ENCODE measurements at places on chromosomes 1 and 21.

DNA sequence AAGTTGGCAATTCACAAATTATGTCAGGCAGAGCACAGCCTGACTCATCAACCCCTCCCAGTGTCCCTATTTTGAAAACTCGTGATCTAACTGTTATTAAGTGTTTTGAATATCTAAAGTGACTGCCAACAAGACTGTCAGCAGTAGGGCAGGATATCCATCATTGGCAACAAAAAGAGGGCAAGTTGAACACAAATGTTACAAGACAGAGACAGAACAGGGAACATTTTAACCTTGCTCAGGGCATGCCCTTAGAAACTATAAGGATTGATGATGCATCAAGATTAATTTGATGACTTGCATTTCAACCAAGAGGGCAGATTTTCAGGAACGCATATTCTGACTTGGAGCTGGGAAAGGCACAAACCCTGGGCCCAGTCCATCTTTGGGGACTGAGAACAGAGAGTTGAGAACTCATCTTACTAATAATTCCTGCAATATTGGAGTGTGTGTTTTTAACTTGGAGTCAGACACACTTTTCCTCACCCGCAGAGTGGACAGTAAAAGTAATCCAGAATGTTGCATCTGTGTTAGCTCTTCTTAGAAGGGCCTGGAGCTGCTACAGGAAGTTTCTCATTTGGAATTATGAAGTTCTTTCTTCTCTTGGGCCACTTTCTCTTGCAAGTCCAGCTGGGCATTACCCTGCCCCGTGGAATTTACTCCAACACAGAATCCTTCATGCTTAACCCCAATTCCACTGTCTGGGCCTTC, 317.2 kb downstream of the LTN1 start:
- no peak for DNase-seq

GRCh38 chr1:85230305-85230977, 29.0 kb downstream of the C1orf52 start:
- no peak for DNase-seq

DNA sequence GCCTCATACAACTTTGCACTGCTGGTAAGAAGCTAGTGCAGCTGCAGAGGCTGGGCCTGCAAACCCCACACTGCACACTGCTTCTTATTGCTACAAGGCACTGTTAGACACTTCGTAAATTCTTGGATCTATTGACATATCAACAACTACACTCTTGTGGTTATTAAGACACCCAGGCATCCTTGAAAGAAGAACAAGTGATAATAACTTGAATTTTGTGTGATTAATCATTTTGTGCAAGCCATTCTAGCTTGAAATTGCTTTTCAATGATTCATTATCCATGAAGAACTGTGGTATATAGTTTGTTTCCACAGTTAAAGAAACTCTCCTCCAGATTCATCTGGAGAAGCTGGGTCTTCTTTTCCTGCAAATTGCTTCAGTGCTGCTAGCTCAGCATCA, 33.7 kb upstream of the IFI44L start:
- DNase-seq = no peak

DNA sequence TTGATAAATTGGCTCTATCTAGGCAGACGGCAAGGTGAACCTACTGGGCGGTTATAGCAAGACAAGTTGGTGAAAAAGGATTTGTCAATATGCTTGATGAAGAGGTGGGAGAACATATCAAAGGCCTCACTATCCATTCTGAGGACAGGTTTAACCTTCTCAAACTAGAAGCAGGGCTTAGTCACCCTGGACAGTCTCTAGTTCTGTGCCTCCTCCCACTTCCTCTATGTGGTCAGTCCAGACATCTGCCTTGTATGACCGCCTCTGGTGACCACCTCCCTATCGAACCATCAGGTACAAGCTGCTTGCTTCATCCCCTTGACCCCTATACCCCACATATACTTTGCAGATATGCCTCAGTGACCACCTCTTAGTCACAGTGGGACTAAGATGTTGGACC, 2.3 kb upstream of the SCYL3 start:
- DNase-seq = no peak

DNA sequence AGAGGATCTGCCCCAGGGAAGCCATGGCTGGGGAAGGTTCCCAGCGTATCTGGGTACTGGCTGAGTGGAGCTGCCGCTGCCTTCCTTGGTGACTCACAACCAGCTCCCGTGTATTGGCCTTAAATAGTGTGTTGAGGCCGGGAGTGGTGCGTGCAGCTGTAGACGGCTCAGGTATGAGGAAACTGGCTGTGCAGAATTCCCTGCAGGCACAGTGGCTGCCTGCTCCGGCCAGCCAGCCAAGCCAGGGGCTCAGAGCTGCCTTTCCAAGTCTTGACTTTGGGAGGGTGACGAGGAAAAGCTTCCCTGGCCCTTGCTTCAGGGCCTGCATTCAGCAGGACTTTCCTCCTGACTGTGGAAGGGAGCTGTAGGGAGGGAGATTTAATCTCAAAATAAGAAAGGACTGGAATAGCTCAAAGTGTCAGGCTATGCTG, at the start of gene VTCN1:
Gene VTCN1 (minus strand): TSS at position 97 of the 431 bp plus-strand sequence. CDS start 72 bp downstream, at position 25.
- DNase-seq = no peak

GRCh38 chr1:204928671-204929486, 58.2 kb downstream of the NFASC start:
- no peak for DNase-seq

GRCh38 chr1:41365772-41366454, 4.7 kb downstream of the FOXO6 start:
- peak; percentile 39 for DNase-seq

DNA sequence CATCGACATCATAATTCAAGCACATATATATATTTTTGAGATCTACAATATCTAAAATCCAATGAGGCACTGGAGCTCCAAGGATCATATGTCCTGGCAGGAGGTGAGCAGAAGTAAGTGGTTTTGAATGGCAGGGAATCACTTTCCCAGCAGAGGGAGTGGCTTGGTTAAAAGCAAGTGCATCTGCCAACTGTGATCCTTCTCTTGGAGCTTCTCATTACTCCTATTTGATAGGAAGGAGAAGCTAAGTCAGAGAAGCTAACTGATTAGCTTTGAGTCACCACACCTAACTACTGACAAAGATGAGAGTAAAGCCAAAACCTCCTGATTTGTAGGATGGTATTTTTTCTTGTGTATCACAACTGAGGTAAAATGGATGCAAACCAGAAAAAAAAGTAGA, 55.0 kb downstream of the ALG14 start:
- DNase-seq = no peak

DNA sequence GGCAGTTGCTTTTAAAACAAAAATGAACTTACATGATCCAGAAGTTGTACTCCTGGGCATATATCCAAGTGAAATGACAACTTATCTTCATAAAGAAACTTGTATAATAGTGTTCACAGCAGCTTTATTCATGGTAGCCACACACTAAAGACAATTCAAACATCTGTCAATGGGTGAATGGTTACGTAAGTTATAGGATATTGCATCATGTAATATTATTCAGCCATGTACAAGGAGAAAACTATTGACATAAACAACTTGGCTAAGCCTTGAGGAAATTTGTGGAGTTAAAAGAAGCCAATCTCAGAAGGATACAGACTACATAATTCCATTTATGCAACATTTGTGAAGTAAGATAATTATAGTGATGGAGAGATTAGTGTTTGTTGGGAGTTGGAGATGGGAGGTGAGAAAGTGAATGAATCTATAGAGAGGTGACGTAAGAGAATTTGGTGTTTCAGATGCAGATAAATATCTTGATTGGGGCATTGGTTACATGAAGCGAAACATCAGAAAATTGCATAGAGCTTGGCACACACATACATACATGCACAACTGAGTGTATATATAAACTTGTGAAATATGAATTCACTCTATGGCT, 49.9 kb upstream of the GRIK1 start:
- DNase-seq = no peak

GRCh38 chr1:83769594-83770318, 229.2 kb downstream of the TTLL7 start:
- no peak for DNase-seq

- no peak for DNase-seq
Observed at GRCh38 chr1:194084755-194085154, 898.3 kb upstream of the B3GALT2 start.

GRCh38 chr1:224502459-224503160, 68.0 kb upstream of the WDR26 start:
- DNase-seq = no peak

DNA sequence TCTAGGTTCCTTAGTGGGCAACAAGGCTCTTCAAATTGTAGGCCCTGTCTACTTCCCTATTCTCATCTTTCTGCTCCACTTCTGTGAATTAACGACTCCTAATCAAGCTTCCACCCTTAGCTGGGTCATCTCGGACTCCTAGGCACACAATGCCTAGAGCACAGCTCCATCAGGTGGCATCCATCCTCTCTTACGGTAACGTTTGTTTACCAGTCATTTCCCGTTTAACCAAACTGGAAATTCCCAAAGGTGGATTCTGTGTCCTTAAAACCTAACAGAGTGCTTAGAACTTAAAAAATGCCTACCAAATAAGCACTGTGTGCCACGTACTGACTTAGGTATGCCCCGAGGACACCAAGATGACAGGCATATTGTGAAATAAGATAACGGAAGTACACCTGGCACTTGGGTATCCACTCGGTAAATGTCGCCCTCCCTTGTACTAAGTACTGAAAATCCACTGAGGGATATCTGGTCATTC, 1.5 kb downstream of the PARP1 start:
- no peak for DNase-seq

- DNase-seq = no peak
Observed at GRCh38 chr21:18493422-18493821, 89.8 kb upstream of the TMPRSS15 start.

DNA sequence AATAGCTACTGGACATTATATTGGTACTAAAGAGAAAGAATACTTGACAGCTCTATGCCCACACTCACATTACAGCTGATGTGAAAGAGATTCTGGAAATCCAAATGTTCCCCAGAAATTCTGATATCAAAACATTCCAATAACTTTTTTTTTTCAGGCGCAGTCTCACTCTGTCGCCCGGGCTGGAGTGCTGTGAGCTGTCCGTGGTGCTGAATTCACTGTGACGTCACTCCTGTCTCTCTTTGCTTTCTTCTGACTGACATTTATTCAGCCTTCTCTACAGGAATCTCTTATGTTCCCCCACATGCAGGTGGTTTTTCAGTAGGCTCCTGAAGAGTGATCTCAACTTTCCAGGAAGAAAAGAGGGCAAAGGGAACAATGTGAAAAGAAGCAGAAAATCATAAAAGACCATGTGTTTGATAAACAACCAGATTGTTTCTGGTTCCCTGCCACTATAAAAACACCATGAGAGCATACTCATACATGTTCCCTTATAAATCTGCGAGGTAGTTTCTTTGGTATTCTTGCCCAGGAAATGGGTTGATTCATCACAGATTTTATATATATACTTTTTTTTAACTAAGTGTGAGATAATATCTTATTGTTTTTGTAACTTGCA, 6.2 kb downstream of the S100A7A start:
- peak; percentile 50 for DNase-seq

- DNase-seq = no peak
Observed at GRCh38 chr1:202579806-202580205, 130.4 kb downstream of the SYT2 start.

GRCh38 chr21:21730512-21730911, 732.3 kb downstream of the NCAM2 start:
- DNase-seq = no peak

DNA sequence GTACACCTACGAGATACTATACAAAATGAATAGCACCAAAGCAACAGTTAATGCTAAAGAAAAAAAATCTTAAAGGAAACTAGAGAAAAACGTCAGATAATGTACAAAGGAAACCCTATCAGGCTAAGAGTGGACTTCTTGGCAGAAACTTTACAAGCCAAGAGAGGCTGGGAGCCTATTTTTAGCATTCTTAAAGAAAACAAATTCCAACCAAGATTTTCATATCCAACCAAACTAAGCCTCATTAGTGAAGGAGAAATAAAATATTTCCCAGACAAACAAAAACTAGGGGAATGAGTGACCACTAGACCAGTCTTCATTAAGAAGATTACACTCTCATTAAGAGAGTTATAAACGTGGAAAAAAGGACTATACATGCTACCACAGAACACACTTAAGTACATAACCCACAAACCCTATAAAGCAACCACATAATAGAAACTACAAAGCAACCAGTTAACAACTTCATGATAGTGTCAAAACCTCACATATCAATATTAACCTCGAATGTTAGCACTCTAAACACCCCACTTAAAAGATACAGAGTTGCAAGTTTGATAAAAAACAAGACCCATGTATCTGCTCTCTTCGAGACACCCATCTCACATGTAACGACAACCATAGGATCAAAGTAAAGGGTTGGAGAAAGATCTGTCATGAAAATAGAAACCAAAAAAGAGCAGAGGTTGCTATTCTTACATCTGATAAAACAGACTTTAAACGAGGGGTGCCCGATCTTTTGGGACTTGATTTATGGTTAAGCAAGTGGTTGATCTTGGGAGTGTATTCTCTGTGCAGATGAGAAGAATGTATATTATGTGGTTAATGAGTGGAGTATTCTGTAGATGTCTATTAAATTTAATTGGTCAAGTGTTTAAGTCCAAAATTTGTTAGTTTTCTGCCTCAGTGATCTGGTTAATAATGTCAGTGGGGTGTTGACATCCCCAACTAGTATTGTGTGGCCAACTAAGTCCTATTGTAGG, 1301.4 kb downstream of the PLA2G4A start:
- no peak for DNase-seq

DNA sequence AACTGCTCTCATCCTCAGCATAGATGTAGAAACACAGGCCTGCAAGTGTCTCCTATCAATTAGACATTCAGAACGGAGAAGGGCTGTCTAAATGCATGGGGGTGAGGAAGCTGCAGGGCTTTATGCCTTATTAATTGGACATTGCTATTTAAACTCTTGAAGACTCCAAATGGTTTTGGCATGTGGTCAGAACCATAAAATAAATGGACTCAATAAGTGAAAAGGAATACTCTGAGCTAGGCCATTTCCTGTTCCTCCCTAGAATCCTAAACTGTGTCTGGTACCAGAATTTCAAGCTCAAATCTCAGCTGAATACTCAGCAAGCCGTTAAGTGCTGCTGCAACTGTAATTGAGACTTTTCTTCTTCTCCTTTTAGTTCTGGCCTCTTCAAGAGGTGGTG, 80.4 kb upstream of the C1orf87 start:
- no peak for DNase-seq

Data from T-helper 1 cell (primary cell).